ENCODE measurements at places on chromosomes 16 and 17. TPM values are rescaled to one million over a fixed set of nuclear protein-coding genes. Genes with fewer than 3 reads are reported as not detected.

Gene PPP1R27
- total RNA-seq, result 4.1 TPM

Gene VPS9D1
- total RNA-seq, result 9.1 TPM

Gene SULT1A1
- 1.7 TPM for total RNA-seq

Gene DECR2
- total RNA-seq, result 0.48 TPM

Gene C1QTNF1
- total RNA-seq, result 41.7 TPM

DNA sequence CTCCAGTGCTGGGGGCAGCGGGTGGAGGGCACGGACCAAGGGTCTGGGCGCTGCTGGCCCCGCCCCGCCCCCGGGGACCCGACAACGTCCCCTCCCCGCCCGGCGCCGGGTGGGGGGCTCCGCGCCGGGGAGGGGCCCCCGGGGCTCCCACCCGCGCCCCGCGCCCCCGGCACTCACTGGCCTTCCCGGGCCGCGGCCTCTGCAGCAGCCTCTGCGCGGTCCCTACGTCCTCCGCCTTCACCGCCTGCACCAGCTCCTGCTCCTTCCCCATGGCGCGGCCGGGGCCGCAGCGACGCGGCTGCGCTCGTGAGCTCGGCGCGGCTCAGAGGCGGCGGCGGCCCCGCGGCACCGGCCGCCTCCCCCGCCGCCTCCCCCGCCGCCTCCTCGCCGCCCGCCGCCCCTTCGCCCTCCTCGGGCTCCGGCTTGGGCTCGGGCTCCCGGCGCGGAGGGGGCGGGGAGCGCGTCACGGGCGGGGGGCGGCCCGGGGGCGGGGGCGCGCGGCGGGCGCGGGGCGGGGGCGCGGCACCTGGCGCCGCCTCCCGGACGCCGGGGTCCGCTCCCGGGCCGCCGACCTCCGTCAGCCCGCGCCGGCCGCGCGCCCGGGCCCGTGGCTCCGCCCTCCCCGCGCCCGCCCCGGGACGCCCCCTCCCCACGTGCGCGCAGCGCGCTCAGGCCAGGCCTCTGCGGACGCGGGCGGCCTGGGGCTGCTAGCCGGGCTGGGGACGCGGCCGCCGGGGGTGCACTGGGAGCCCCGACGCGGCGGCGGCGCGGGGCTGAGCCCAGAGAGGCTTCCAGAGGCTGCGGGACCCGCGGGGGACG lies at the start of gene CASKIN1:
TSS of gene CASKIN1 (minus strand) at position 444 of the 819 bp plus-strand sequence. CDS start at position 271, 173 bp downstream.
- DNase-seq, result no peak

DNA sequence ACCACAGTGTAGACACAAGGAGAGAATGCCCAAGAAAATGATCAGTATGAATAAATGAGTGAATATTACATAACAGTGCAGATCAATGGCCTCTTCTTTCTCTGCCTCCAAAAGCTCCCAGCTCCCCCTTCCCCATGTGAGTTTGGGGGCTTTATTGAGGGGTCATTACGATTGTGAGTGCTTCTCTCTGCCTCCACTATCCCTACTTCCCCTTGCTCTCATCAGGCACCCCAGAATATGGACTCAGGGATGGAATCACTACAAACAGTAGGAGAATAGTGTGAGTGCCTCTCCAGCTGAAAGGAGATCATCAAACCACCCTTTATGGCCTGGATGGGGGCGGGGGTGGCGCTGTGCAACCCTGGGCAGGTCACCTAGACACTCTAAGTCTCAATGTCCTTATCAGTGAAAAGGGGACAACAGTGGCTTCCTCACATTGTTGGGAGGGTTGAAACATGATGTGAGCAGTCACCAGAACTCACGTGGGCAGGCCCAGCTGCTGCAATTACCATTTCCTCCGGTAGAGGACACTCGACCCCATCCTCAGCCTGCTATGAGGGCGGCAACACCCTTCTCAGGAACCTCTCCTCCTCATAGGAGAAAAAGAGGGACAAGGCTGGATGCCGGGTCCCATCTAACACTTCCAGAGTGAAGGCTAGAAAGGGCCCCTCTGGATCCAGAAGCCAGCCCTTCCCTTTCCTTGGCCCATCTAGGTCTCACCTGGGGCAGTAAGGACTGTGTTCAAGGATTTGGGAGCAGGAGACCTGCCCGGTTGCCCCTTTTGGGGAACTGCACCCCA lies 2.1 kb upstream of the EPOP start:
- DNase-seq, result peak; percentile 87

DNA sequence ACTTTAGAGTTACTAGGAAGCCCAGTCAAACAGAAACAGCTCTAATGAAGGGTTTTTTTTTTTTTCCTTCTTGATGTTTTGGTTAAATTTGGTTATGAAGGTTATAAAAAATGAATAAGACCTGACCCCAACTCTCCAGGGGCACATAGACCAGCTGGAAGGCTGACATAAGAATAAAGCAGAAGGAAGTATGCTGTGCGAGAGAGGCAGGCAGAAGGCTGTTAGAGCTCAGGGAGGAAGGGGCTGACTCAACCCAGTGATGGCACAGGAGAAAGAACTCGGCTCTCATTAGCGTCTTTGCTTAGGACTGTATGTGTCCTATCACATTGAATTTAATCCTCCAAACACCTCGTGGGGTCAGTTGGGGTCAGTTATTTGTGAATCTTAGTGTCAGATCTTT lies 474.6 kb downstream of the PMP22 start:
- no peak for DNase-seq

DNA sequence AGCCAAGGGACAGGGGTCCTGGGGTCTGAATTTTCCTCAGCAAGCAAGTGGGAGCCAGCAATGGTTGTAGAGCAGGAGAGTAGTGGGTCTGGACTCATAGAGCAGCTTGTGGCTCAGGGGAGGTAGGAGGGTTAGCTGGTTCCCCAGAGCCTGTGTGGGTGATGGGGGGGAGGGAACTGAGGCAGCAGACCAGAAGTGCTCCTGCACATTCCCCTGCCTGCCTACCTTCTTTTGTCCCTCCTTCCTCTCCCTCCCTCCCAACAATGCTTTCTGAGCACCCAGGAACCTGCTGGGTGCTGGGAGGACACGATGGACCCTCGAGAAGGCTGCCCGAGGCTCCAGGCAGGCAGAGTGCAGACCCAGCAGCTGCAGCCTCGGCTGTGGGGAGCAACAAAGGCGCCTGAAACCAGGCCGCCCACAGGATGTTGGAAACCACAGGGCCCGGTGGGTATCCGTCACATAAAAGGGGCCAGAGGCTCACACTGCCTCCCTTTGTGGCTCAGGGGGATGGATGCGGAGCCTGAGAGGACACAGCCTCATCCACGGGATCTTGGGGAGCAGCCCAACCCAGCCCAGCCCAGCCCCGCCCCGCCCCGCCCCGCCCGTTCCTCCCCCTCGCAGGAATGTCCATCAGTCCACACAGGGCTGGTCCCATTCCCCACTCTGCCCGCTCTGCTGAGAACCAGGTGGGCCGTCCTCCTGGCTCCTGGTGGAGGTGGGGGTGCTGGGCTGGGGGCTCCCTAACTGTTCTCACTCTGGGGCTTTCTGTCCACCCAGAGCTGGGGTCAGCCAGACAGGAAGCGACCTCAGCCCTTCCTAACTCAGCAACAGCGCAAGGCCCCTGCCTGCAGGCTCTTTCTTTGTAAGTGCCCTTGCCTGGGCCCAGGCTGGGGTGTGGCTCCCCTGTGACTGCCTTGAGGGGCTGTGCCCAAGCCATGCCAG lies 1.7 kb upstream of the NLRC3 start:
- no peak for DNase-seq

DNA sequence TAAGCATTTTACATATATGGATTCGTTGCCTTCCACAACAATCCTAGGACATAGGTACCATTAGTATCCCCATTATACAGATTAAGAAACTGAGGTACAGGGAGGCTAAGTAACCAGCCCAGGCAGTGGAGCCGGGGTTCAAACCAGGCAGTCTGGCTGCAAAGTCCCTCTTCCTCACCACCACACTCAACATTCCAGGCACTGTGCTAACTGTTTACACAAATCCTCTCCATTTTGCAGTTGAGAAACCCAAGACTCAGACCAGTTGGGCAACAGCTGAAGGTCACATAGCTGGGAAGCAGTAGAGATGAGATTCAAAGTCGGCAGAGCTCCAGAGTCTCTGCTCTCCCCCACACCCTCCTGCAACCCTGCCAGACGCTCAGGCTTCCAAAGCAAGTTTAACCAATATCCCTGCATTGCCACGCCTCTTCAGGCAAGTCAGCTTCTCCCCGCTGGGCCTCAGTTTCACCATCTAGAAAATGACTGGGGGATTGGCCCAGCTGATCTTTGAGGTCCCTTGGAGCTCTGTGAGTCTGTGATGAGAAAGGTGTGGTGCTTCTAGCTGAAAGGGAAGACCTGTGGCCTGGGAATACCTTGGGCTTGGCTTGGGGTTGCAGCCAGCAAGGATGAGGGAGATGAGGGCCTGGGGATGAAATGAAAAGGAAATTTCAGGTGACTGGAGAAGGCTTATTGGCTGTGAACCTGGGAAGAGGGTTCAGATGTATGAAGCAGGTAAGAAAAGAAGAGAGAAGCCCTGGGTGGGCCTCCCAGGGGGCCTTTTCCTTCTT lies 14.0 kb downstream of the CCR7 start:
- DNase-seq, result peak; percentile 94

DNA sequence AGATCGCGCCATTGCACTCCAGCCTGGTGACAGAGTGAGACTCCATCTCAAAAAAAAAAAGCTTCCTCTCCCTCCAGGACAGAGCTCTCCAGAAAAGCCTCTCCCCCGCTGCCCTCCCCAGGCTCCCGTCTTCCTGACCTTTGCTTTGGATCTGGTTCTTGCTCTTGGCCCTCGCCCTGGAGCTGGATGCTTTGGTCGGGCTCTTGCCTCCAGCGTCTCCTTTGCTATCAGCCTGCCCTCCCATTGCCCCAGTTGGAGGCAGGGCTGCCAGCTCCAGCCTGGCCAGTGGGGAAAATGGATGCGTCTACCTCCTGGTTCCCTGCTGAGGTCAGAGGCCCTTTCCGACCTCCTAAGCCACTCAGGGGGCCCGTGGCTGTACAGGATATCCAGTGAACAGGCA lies 35.9 kb downstream of the TRARG1 start:
- no peak for DNase-seq

GRCh38 chr16:83310816-83311215 lies 497.0 kb upstream of the HSBP1 start:
- no peak for DNase-seq

- DNase-seq, result no peak
These were observed 272.2 kb downstream of the CDH8 start for GRCh38 chr16:61763991-61764390.

GRCh38 chr16:67801883-67802282 lies 4.5 kb downstream of the RANBP10 start:
- DNase-seq, result no peak

DNA sequence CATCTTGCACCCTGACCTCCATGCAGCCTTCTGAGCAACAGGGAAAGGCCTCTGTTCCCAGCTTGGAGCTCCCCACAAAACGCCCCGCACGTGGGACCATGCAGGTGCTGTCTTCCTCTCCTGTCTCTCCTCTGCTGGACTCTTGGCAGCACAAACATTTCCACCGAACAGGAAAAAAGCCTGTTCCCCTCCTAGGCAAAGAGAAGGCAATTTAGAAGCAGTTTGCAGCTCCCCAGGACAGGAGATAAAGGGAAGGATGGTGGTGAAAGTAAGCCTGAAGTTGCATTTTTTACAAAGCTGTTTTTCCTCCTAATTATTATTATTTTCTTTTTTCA lies 7.7 kb upstream of the CIBAR2 start:
- DNase-seq, result no peak

DNA sequence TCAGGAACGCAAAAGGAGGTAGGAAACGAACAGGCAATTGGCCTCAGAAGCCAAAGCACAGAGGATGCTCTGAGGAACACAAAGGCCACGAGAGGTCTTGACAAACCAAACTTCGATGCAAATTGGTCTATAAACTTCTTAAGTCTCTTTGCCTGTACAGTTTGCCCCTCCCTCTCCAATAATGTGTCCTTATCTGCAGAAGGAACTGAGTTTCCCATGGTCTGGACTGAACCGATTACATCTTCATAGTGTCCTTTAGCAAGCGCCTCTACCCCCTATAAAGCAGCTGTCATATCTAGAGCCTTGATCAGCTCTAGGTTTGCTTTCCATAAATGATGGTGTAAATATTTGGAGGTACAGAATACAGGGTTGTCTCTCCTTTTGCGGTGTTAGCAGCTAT lies 3.1 kb upstream of the CDRT4 start:
- no peak for DNase-seq

GRCh38 chr16:58280146-58280845 lies 14.5 kb downstream of the PRSS54 start:
- DNase-seq, result no peak

- DNase-seq, result no peak
These were observed 20.1 kb downstream of the CIITA start for GRCh38 chr16:10897134-10897533.
